Fibroblast of skin of right biceps (primary cell): ENCODE measurements at places on chromosomes 1 and 21.

DNA sequence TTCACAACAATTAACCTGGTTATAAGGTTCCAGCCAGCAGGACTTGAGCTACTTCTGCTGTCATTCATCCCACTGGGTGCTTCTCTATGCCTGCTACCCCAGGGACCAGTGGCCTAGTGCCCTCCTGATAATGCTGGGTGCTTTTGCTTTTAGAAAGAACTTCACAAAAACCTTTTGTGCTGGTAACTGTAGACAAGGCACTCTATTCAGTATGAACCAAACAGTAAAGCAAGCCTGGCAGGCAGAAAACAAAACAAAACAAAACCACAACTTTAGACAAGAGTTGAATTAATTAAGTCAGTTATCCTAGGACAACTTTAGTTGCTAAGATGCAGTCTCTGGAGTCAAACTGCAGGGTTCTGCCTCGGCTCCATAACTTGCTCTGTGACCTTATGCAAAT, 61.9 kb upstream of the ADGRL2 start:
- DNase-seq = no peak

DNA sequence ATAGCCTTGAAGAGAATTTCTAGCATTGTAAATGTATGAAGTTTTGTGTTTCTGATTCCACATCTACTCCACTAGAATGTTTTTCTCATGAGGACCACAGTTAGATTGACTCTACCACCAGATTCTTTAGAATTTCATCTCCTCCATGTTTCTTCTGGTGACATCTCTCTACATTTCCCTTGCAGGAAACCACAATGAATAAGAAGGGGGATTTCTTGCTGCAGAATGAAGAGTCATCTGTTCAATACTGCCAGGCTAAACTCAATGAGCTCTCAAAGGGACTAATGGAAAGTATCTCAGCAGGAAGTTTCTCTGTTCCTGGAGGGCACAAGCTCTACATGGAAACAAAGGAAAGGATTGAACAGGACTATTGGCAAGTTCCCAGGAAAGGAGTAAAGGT, 18.6 kb downstream of the GBP6 start:
- DNase-seq = no peak

DNA sequence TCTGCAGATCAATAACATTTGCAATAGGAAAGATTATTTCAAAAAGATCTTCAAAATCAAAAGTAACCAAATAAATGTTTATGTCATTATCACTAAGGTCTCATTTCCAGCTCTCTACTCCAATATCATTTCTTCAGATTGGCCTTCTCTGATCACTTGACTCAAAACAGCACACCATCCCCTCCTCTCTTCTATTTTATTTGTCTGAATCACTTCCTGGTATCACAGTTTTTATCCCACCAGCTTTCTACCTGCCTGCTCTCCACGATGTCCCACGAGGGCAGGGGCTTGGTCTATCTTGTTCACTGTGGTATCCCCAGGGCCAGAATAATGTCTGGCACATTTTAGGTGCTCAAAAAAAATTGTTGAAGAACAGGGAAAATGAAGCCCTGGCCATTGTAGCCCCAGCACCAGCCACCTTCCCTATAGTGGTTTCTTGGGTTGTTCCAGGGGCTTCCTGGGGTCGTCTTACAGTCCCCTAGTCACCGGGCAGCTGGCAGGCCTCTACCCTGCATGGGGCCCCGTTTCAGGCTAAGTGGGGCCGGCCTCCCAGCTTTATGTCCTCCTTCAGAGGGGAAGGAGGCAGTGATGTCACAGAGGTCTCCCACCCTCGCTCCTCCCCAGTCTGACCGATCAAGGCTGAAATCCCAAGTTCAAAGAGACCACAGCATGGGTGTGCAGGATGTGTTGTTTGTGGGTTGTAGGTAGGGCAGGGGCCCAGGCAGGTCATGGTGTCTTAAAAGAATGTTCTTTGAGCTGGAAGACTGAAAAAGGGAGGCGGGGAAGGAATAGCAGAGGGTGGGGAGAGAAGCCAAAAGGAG, 3.5 kb upstream of the PADI1 start:
- no peak for DNase-seq

GRCh38 chr21:37368541-37369279, 2.1 kb downstream of the DYRK1A start:
- DNase-seq = peak; percentile 50

GRCh38 chr1:62952596-62952995, 168.7 kb downstream of the ATG4C start:
- no peak for DNase-seq

DNA sequence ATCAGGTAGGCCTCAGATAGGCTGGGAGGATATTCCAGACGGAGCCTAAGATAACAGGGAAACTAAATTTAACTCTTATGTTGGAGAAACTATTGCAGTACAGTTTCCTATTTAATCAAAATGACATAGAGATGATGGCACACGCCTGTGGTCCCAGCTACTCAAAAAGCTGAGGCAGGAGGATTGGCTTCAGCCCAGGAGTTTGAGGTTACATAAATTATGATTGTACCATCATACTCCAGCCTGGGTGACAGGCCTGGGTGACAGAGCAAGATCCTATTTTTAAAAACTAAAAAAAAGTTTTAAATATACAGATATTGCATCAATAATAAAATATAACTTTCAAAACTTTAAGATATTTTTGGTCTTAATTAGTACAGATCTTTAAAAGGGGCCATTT, 25.2 kb upstream of the TAL1 start:
- DNase-seq = peak; percentile 13

DNA sequence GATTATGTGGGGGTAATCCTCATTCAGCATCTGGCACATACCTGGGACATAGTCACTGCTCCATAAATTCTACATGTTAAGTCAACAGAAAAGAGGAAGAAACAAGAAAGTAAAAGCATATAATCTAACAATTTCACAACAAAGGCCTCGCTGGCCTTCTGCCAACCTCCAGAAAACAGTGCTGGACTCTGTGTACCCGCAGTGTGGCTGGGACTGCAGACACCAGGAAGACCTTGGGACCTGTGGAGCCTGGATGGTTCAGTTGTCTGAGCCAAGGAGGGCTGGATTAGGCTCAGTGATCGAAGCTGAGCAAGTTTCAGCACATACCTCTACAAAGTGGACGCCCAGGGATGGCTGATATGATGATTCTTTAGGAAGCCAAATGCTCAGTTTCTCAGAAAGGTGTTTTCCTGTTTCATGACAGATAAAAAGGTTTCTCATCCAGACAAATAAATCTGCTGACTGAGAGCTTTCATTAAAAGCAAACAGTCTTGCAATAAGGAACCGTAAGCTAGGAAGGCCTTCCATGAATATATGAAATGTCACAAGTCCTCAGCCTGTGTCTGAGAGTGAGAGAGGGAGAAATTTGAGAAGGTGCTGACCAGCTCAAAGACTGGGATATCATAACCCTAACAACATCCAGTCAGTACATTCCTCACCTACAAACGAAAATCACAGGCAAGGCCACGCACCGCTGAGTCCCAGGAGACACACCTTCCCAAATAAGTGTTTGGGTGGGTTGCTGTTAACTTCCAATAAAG, 48.4 kb downstream of the CAPZB start:
- DNase-seq = peak; percentile 21

- DNase-seq = peak; percentile 60
These were observed 281.9 kb upstream of the ADAMTS5 start for GRCh38 chr21:27248814-27249213.

DNA sequence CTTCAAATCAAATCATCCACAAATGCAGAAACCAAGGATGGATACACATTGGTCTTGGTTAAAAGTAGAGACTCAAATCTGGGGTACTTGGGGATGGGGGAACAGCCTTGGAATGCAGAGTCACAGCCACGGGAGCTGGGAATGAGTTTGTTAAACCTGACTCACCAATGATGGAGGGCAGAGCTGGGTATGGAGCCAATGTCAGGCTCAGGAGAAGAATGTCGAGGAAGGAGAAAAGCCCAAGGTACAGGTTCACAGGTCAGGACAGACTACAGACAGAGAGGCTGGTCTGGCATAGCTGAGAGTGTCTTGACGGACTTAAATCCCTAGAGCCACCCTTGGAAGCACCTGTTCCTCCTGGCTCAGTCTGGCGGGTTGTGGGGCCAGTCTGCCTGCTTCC, 237.6 kb downstream of the NTNG1 start:
- no peak for DNase-seq

- no peak for DNase-seq
These were observed 5.6 kb downstream of the ARHGEF16 start for GRCh38 chr1:3459940-3460671.

DNA sequence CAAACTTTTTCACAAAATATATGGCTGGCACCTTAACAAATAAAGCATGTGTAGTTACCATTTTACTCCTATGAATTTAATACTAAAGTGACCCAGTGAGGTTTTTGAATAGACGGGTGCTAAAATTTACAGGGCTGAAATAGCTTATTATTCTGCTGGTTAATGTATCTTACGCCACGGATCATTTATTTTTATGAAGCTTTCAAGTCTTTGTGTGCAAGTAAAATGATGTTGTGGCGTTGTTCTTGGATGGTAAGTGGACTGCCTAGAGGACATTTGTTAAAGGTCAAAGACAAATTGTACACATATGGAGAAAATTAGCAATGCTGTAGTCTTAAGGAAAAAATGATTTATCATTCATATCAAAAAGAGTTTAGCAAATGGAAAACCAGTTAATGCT, 22.8 kb downstream of the INSL5 start:
- no peak for DNase-seq

GRCh38 chr21:33844890-33845205, 70.8 kb downstream of the ATP5PO start:
- no peak for DNase-seq

- DNase-seq = peak; percentile 97
These were observed 80.9 kb upstream of the LBR start for GRCh38 chr1:225508538-225509375.
